ENCODE measurements at places on chromosomes 2 and 18.

GRCh38 chr18:63266888-63267790, 52.4 kb downstream of the BCL2 start:
- DNase-seq, result no peak

DNA sequence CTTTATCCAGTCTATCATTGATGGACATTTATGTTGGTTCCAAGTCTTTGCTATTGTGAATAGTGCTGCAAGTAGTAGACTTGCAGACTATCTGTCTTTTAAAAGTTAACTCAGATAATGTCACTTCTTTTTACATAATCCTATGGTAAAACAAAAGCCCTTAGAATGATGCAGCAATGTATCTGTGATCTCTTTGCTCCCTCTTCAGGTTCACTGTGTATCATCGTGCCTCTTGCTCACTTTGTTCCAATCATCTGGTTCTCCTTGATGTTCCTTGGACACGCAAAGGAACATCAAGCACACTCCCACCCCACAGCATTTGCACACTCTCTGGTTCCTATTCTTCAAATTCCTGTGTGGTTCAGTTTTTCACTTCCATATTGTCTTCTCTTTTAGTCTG, 472.5 kb upstream of the ZNF804A start:
- no peak for DNase-seq

DNA sequence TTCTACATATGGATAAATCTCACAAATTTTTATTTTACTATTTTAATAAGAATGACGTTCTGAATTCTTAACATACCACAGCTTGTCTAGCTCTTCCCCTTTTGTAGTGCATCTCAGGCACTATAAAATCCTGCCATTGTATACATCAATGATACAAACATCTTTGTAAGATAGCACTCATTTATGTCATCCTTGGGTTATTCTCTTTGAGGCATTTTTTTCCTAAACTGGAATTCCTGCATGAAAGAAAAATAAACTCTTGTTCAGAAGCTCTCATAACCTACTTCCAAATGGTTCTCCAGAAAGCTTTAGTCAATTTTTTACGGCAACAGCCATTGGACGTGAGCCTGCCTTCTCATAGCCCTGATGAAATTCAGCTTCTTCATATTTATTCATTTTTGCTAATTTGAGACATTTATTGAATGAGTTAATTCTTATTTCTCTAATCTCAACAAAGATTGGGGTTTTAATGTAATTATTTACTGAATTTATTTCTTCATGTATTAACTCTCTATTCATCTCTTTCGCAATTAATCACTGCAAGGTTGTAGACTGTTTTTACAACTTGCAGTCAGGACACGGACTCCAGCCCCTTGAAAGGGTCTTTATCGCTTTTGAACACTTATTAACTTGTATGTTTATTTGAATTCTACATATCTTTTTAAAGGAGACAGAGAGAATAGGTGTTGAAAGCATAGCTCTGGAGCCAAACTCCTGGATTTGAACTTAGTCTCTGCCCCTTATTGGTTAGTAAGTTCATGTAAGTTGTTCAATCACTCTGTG, 57.6 kb upstream of the PARD3B start:
- no peak for DNase-seq

- no peak for DNase-seq
Measured at GRCh38 chr18:23658285-23658684, 4.4 kb downstream of the ANKRD29 start.

- no peak for DNase-seq
Measured at GRCh38 chr2:142521492-142521891, 356.0 kb upstream of the KYNU start.

GRCh38 chr2:228430986-228431385, 249.5 kb upstream of the SPHKAP start:
- no peak for DNase-seq

GRCh38 chr2:42755191-42755880, 8.6 kb downstream of the OXER1 start:
- no peak for DNase-seq

DNA sequence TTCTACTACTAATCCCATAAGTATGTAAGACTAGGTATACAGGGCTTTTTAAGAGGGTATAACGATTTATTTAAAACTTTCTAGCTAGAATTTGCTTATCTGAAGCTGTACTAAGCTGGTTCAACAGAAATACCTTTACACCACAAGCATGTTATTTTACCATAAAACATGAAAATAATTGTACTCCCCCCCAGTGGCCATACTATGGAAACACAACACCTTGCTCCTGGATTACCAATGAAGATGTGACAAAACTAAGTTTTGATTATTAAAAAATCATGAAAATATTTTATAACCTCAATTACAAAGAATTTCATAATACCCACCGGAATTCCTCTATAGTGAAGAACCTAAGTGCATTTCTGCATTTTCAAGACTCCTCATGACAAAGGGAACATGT, 27.3 kb downstream of the LPIN2 start:
- no peak for DNase-seq

DNA sequence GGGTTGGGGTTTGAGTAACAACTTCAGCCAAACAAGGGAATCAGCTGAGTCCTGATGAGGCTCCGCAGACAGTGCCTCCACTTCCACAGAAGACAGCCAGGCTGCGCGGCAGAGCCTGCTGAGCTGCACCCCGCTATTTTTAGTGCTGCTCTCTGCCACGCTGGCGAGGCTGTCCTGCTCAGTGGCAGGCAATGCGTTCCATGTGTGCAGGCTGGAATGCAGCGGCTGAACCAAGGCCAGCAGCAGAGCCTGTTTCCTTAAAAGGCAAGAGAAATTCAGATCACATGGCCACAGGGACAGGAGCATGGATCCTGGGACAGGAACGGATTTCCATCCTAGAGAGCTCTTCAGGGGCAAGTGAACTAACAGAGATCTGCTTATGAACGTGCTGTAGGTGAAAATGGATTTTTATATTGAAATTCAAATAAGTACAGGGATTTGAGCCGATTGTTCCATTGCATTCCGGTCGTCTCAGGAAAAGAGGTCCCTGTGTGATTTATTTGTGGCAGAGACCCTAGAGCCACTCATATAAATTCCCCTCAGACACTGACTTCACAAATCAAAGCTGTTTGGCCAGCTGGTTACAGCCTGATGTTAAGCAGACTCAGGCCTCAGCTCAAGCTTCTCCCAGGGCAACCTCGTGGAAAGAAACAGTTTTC, 98.7 kb downstream of the COL6A3 start:
- DNase-seq, result no peak

GRCh38 chr2:25982273-25982967, at the start of gene KIF3C:
TSS of gene KIF3C (minus strand) at chr2:25982497. CDS start at chr2:25981917, 580 bp downstream.
- DNase-seq, result peak; percentile 67

- no peak for DNase-seq
Measured at GRCh38 chr2:128689971-128690370, 371.3 kb upstream of the HS6ST1 start.

GRCh38 chr2:74856004-74856578, 22.2 kb downstream of the HK2 start:
- DNase-seq, result no peak

DNA sequence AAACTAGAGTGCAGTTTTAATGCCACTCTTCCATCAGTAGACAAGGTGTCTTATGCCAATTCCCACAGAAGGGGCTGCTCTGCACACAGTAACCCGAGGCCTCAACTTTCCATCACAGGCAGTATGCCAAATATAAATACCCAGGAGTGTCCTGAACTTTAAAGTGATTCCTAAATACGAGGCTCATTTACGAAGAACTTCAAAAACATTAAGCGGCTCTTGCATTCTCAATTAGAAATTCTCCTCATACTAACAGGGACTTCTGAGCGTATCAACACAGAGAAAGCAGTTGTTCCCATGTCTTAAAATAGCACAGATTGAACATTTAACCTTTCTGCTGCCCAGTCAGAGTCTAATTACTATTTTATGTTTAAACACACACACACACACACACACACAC, 638.6 kb downstream of the ERBB4 start:
- no peak for DNase-seq

DNA sequence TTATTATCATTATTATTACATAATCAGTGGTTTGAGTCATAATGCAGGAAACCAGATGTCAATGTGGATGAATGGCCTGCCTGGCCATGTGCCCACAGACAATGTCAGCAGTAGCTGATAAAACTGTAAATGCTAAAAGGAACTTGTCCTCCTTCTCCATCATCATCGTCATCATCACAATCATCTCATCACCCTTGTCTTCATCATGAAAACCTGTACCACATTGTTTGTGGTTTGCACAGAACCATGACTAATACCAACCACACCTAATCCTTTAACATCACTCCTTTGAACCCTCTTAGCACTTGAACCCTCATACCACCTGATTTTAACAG, 96.0 kb downstream of the HNMT start:
- no peak for DNase-seq
